ENCODE measurements at places on chromosomes 5 and 9.

DNA sequence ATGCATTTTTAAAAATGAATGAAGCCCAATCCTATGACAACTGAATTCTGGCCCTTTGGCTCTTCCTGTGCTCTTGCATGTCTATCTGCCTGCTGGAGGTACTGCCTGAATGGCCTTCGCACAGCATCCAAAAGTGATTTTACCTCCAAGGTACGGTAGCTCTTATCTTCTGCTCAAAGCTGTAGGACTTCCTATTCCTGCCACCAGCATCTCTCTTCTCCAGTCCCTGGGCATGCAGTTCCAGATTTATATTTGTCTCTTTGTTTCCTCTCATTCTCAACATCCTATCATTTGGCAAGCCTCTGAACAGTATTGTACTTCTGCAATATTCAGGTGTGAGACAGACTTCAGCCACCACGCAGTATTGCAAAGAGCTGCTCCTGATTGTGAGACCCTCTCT, 43.7 kb upstream of the SH3GL2 start:
- no peak for DNase-seq

DNA sequence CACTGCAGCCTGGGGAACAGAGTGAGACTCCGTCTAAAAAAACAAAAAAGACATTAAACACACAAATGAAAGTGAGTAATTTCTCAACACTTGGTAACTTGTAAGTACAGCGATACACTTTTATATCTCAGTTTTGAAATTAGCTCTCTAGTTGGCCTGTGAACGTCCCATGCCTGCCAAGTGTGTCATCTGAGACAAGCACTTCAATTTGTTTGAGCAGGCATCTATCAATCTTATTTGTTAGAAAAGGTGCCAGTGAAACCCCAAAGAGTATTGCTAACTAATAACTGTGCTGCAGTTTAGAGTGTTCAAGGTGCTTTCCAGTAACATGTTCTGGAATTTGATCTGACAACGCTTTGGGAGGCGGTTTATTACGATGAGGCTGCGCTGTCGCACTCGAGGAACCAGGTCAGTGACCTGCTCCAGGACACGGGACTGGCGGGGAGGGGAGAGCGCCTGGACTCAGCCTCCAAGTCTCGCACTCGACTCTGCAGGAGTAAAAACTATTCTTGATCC, 1.1 kb upstream of the SPIN1 start:
- DNase-seq: no peak

DNA sequence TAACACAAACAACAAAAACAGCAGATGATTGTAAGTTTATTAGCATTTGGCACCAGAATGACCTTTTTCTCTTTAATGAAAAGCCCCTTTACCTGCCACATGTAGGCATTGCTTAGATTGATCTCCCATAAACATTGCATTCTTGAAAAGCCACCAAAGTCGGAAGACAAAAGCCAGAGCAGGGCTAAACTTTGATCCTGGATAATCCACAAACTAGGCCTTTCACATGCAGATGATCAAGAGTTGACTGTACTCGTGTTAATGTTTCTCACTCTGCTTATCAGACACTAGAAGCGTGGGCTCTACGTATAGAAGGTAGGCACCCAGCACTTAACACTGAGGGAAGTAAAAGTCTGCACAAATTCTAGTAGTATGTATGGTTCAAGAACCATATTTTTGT, 21.0 kb upstream of the PHF2 start:
- DNase-seq: no peak

GRCh38 chr5:112576298-112576925, 157.3 kb upstream of the EPB41L4A start:
- no peak for DNase-seq

DNA sequence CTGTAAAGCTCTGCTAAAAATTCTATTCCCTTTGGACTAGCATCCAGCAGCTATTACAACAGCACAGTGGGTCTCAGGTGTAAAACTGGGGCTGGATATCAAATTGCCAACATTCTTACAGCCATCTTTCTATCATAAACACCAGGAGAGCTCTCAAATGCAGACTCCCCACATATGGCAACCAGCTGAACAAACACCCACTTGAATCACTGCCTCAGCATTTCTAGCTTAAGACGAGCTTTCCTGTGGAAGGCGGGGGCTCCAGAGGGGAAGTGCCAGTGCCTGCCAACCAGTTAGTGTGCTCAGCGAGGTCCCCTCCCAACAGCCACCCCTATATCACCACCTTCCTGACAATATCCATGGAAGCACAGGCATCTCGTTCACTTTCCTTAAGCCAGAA, 62.2 kb downstream of the IPPK start:
- no peak for DNase-seq

DNA sequence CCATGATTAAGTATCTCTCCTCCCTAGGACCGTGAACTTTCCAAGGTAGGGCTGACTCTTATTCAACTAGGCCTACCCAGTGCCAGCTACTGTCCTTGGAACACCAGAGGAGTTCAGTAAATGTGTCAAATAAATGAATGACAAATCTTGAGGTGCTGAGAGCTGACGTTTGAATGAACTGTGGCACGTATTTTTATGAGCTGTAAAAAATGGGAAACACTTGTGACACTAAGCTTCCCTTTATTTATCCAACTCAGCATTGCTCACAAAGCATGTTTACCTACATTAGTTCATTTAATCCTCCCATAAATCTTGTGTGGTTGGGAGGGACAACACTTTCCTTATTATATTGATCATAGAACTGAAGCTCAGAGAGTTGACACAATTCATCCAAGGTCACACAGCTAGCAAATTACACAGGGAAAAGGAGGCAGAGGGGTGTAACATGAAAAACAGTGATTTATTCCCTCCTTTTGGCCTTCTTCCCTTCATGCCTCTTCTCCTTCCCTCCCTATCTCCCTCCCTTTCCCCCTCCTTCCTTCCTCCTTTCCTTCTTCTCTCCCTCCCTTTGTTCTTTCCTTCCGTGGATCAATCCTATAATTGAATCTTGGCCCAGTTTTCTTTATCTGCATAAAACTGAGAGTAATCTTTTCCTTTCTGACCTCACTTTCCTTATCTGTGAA, 412.6 kb downstream of the DMRT2 start:
- no peak for DNase-seq

DNA sequence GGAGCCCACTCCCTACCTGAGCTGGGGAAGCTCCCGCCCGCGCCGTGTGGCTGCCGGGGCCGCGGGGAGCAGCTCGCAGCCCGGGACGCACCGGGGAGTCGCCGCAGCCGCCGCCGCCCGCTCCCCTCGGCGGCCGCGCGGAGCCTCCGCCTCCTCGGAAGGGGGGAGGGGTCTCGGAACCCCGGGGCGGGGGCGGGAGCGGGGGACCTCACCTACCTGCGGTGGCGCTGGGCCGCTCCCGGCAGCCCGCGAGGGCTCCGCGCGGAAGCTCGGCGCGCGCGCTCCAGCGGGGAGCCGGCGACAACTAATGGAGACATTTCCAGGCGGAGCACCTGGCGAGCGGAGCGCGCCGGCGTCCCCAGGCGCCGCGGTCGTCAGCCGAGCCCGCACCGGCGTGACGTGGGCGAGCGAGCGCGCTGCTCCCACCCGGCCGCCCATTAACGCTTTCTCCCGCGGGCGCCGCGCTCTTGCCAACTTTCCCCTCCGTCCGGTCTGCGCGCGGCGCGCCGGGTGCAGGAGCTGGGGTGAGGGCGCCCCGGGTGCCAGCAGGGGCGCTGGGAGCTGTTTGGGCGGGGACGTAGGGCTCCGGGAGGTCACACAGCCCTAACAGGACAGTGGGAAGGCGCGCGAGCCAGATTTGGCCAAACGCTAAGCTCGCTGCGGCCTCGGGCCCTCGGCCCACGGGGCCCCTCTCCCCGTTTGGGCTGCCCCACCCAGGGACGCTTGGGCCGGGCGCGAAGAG, 4.3 kb upstream of the IRX4 start:
- no peak for DNase-seq

DNA sequence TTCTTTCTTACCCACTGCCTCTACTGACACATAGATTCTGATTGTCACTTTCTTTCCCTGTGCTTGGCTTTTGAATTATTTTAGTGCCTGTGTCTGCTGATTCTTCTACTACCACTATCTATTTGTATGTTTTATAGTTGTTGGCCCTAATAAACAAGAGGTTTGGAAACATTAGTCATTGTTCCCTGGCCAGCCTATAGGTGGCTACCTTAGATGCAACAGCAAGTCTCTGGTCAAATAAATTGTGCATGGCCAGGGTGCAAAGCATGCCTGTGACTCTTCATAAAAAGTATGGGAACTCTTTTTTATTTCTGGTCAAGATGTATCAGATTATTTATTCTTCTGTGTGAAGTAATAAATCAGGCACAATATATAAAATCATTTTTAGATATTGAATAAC, 124.4 kb downstream of the PLK2 start:
- no peak for DNase-seq

DNA sequence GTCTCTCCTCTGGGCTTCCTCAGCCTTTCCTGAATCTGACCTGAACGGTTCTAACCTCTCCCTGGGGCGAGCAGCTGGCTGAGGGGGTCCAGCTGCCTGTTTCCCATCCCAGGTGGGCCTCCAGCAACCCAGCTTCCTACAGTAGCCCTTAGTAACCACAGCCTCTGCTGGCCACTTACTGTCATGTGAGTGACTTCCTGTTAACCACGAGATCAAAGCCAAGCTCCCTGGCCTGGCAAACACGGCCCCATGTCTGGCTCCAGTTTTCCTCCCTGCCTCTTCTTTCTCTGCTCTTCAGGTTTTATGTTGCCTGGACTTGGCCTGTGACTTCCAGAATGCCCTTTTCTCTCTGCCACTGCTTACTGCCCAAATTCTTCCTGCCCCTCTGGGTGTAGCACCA, 47.2 kb upstream of the DAB2IP start:
- DNase-seq: no peak

DNA sequence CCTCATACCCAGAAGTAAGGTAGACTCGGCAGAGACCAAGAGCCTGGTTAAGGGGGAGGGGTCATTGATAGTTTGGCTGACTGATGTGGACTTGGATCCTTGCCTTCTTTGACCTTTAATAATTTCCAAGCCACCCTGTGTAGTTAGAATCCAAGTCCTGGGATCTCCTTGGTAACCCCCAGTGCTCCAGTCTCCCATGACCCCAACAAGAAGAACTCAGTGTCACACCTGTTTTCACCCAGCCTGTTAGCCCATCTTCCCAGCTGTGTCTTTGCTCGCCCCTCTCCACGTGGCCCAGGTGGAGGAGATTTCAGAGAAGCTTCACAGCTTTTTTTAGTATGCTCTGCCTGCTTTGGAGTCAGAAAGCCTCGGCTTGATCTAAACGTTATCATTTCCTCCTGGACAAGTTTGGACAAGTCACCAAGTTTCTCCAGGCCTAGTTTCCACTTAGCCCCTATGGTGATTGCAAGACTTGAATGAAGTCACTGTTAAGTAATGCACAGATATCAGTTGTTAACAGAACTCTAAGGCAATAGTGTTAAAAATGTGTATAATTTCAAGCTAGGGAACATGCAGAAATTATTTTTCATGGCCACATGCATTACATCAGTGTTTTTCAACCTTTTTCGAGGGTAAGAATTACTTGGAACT, 170.0 kb downstream of the TMEM38B start:
- DNase-seq: no peak

DNA sequence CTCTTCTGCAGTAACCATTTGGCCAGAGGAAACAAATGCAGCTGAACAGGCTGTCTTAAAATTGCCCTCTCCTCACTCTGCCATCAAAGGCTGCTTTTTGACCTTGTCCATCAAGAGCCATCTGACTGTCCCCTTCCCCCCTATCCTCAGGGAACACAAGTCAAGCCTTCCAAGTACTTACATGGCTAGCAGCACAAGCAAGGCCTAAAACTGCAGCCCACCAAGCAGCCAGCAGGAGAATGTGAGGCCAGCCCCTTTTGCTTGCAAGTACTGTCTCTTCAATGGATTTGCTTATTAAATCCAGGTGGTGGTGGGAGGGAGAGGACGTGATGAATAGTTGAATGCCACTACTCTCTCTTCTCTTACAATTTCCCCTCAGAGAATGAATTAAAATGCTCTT, 83.5 kb downstream of the HTR1A start:
- no peak for DNase-seq

DNA sequence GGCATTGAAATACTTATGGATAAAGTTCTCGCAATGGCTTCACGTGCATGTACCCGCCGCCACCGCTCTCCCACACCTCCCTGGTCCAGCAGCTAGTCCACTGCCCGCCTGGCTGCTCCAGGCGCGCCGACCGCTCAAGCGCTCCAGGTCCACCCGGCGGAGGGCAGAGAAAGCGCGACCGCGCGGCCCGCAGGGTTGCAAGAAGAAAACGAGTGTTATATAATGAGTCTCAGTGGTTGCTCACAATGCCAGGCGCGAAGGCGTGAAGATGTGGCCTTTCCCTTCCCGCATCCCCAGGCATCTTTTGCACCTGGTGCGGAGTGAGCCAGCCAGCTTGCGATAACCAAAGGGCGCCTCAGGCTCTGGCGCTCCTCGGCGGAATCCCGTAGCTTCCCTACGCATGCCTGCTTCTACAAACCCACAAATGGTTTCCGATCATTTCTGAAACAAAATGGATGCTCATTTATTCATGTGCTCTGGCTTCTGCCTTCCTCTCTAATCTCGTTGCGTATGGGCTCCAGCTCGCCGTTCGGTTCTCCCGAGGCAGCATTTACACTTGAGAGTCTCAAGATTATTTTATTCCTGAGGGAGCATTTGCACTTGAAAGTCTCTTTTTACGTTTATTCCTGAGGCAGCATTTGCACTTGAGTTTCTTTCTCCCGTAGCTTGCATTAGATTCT, 25.7 kb downstream of the CDKN2A start:
- no peak for DNase-seq

GRCh38 chr5:390623-391491, 52.1 kb upstream of the EXOC3 start:
- DNase-seq: no peak

DNA sequence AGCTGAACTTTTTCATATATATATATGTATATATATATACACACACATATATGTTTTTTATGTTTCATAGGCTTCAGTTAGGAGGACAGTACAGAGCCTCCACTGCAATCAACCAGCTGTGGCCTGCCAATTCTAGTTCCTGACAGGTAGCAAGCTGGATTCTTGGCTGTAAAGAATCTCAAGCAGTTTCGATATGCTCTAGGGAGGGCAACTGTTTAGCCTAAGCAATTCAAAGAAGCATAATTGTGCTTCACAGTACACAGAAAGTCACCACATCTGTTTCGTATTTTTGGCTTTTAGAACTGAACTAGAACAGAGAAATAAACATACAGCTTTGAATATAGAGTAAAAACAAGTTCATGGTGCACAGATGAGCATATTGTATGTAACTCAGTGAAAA, 152.4 kb upstream of the ARRDC3 start:
- DNase-seq: no peak

DNA sequence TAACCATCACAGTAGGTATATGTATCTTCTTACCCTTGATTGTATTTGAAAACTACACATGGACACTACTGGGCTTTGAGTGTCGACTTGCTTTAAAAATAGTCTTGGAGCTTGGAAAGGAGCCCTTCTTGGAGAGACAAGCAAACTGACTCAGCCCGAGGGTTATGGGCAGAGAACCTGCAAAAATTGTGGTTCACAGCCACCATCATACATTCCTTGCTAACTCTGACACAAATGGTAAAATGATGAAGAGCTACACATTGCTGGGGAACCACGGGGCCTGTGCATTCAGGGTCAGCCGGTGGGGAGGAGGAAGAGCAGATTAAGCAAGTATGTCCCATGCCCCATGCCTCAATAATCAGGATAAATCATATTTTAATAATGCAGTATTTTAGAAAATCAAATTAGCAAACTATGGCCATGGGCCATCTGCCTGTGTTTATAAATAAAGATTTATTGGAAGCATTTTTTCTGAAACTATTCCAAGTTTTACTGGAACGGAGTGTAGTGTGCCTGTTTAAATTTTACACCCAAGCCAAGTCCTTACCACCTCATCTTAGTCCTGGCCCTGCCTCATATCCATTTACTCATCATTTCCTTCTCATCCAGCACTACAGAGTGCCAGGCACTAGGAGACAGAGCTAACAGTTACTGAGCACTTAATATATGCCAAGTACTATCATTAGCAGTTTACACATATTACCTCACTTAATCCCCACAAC, 195.7 kb downstream of the PALM2AKAP2 start:
- DNase-seq: no peak

Measured in effector memory CD8-positive, alpha-beta T cell (primary cell).